CD4-positive, alpha-beta memory T cell (primary cell): ENCODE measurements at places on chromosomes 12 and 14. TPM values are rescaled to one million over a fixed set of nuclear protein-coding genes. Genes with fewer than 3 reads are reported as not detected.

Gene TROAP
- not detected for polyA plus RNA-seq

Gene PLEKHH1
- not detected for polyA plus RNA-seq

Gene PIP4P1
- polyA plus RNA-seq, result 32.4 TPM

Gene AMN
- 2.1 TPM for polyA plus RNA-seq

Gene BHLHE41
- polyA plus RNA-seq, result not detected

Gene PZP
- not detected for polyA plus RNA-seq
